NCI-H146 (cell line): ENCODE measurements at places on chromosomes 12 and 14.

DNA sequence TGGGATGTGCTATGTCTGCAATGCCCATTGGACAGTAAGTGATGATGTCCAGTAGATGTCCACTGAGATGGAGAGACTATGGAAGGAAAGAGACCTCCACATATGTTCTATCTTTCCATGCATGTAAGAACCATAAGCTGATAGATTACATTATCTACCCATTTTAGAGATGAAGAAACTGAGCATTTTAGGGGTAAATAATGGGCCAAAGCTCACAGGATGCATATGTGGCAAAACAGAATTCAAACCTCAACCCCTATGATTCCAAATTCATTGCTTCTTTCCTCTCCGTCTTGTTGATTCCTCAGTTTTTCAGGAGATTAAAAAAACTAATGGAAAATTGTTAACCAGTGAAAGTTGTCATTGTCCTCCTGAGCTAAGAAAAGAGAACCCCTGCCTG, 200.7 kb upstream of the PWP1 start:
- no peak for DNase-seq

- peak; percentile 6 for DNase-seq
These were observed 8.9 kb downstream of the ANG start for GRCh38 chr14:20697273-20698017.

- DNase-seq, result peak; percentile 89
These were observed 153.9 kb downstream of the ACSS3 start for GRCh38 chr12:81231574-81232368.

- no peak for DNase-seq
These were observed 6.0 kb upstream of the GTSF1 start for GRCh38 chr12:54479421-54479820.

DNA sequence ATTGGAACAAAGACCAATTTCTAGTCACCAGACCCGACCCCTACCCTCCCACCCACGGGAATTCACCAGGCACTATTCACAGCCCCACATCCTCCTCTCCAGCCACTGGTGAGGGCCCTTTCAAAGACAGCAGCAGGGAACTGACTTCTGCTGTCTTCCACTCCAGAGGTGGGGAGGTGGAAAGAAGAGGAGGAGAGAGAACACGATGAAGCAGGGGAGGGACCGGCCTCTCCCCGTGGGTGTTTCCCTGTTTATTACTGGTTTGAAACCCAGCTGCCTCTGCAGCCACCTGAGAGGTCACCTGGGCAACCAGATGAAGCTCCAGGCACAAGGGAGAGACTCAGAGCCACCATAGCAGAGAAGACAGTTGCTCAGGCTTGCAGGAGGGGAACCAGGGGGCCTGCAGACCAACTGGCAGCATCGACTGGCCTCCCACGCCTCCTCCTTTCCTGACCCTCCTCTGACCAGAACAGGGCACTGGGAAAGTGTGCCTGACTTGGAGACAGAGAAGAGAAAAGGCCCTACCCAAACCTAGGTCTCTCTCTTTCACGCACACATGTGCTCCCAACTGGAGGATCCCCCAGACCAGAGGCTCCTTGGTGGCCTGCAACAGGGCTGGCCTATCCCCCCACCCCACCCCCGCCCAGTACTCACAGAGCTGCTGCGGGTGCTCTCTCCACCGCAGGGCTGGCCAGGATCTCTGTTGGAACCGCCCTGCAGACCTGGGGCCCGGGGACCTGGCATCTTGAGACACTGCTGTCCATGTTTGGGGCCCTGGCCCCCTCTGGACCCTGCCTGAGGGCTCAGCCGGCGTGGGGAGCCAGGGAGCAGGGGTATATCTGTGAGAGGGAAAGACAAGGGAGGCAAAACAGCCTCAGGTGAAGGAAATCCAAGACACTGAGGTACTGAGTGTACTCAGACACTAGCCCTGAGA, 22.8 kb downstream of the ANO2 start:
- no peak for DNase-seq

DNA sequence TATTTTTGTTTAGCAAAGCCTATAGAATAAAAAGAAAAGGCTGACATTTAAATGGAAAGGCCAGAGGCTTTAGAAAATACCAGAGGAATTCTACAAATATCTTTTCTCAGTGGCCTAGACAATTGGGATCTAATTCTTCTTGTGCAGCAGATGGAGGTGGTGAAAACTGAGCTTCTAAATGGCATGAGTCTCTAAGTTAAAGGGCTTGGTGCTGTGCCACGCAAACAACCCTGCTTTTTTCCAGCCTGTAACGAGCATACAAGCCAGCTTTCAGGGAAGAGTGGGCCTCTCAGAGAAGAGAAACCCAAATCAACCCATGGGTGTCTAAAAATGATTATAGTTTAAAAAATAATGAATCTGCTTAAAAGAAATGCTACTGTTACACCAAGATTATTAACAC, 237.9 kb upstream of the NAV3 start:
- DNase-seq, result no peak

- DNase-seq, result no peak
These were observed 86.5 kb downstream of the DIO2 start for GRCh38 chr14:80124794-80125193.

- peak; percentile 40 for DNase-seq
These were observed 268.9 kb downstream of the RAD51B start for GRCh38 chr14:68088451-68088854.

- DNase-seq, result no peak
These were observed 186.9 kb downstream of the EMP1 start for GRCh38 chr12:13383379-13383778.

GRCh38 chr14:64968651-64969050, 3.5 kb downstream of the RAB15 start:
- DNase-seq, result no peak

GRCh38 chr14:86039176-86039575, 509.2 kb downstream of the FLRT2 start:
- no peak for DNase-seq

DNA sequence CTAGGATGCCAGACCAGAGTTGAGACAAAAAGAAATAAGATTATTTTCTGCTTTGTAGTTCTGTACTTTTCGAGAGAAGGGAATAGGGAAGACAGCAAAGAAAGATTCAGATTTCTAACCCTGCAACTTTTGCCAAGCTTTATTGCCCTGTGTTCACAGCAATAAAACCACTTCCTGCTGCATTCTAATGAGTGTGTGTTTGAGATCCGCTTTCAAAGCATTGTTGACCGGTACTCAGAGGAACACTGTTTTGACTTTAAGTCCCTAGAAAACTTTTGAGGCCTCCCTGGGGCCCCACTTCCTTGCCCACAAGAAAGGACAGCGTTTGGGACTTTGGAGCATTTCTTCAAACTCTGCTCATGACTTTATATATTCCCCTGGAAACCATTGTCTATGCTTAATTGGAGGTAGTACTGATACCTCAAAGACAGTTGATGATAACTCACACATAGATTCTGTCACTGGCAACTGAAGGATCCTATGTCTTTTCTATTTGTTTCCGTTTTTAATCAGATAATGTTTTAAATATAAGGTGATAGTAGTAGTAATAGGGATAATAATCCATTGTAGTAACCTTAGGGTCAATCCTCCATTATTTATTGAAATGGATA, 1.3 kb downstream of the RNASE6 start:
- no peak for DNase-seq

GRCh38 chr14:68690089-68690958, 102.5 kb downstream of the ZFP36L1 start:
- no peak for DNase-seq

- no peak for DNase-seq
These were observed 146.2 kb downstream of the BCL11B start for GRCh38 chr14:99125616-99126431.

DNA sequence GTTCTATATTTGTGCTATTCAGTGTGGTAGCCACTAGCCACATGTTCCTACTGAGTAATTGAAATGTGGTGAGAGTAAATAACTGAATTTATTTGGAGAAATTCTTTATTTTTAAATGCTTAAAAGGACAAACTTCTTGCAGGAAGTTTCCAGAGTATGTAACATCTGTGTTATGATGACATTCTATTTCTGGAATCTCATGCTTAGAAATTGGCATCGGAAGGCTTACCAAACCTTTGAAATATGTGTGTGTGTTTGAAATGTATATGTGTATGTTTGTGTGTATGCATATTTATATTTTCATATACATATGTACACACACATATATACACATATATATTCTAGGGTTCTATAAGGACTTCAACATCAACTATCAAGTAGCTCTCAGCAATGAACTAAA, 12.4 kb upstream of the WSCD2 start:
- DNase-seq, result no peak

- DNase-seq, result peak; percentile 90
These were observed 151.0 kb upstream of the LMO3 start for GRCh38 chr12:16756833-16757555.

DNA sequence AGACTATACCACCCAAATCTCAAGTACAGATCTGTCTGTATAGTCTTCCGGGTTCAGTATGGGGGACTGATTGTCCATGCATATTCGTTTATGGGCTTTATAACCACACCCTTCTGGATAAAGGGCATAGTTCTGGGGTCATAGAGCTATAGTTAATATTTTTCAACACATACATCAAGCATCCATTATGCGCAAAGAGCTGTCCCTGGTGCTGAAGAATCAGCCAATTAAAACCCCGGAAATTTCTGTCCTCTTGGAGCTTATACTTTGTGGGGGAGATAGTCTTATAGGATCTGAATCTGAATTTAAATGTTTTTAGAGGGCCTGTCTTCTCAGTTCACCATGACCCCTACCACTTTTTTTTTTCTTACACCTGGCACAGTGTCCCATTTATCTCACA, 256.7 kb downstream of the SUDS3 start:
- DNase-seq, result no peak

- peak; percentile 80 for DNase-seq
These were observed 13.1 kb downstream of the KRT83 start for GRCh38 chr12:52307836-52308805.

DNA sequence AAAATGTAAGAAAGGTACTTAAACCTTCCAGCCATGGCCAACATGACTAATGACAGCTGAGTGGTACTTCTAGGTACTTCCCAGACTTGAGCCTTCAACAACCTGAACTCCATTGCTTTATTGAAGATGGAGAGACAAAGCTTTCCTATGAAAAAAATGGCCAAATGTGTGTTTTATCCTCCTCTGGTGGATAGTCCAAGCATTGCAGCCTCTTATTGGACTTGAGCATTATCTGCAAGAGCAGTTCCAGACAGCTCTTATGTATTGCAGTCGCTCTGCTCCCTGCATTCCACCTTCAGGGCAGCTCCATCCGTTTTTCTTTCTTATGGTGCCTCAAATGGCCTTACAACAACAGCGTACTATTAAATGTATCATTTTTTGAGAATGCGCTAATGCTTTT, 588.2 kb downstream of the NRXN3 start:
- DNase-seq, result peak; percentile 68

DNA sequence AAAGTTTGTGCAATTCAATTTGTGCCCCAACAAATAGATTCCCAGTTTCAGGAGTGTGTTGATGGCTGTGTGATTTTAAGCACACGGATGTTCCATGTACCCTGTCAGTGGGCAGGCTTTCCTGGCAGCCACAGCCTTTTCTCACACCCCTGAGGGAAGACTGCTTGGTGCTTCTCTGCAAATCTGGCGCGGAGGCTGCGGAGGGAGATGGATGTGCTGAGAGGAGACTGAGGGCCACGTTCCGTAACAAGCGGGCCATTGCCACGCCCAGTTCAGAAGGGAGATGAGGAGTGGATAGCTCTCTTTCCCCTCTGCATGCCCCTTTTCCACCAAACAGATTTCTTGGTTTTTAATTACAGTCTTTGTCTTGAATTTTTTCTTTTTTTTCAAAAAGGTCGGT, 89.1 kb downstream of the BEGAIN start:
- peak; percentile 30 for DNase-seq

GRCh38 chr12:123532808-123533649, 490 bp downstream of the RILPL1 start:
- DNase-seq, result peak; percentile 34

- no peak for DNase-seq
These were observed 261.8 kb downstream of the BTG1 start for GRCh38 chr12:91883811-91884210.

DNA sequence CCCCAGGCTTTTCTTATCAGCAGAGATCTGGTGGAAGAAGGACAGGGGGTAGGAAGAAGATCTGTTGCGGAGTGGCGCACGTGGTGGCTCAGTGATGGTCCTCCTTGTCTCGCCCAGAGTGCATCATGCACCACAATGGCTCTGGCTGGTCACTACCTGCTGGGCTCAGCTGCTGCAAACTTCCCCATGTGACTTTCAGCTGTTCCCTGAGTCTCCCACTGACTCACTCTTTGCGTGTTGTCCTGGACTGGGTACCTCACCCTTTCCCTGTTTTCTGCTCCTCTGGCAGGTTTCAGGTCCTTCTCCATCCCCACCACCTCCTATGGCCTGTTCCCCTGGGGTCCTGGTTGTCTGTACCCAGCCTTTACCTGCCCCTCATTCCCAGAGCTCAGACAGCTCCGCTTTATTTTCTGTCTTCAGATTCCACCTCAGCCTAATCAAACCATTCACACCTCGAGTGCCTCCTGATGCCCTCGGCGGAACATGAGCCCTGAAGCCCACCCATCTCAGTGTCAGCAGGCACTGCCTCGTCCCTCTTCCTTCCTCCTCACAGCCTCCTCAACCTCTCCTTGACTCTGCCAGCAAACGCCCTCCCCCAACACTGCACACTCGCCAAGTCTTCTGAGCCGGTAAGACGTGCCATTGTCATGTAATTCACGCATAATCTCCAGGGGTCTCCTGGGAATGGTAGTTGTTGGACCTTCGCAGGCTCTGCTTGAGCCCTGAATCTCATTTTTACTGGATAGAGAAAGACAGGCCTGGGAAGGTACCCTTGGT, 1.8 kb downstream of the C1R start:
- no peak for DNase-seq

DNA sequence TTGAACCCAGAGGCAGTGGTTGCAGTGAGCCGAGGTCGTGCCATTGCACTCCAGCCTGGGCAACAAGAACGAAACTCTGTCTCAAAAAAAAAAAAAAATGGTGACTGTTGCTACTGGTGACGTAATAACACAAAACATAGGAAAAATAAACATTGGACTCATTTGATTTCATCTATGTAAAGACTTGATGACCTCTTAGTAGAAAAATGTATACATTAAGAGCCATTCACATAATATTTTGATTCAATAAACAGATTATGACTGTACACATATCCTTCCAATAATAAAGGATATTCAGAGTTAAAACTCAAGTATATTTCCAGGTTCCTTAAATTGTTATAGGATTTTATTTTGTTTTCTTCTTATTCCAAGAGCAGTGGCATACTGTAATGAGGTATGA, 65.7 kb upstream of the AEBP2 start:
- DNase-seq, result no peak

DNA sequence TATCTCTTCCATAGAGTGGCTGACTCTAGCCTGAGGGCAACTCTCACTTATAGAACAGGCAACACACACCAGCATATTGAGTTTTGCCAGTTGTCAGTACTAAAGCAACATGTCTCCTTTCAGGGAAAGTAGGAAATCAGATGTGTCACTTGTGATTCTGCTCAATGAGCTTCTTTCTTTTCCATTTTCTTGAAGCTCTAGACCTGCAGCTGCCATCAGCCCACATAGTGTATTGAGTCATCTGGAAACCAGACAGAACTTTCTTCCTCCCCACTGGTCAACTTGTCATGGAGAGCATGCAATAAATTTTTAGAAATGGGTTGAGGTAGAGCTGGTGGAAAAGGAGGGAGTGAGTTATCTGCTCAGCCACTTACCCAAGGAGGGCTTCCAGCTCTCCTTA, 209.0 kb upstream of the PLEKHG7 start:
- DNase-seq, result no peak
